Caco-2 (cell line): ENCODE measurements at places on chromosomes 3 and 15. TPM values are rescaled to one million over a fixed set of nuclear protein-coding genes. Genes with fewer than 3 reads are reported as not detected.

Gene TF
- 23.4 and 26.6 TPM in 2 replicates for total RNA-seq

Gene AMT
- total RNA-seq: 1.6 and 2.5 TPM in 2 replicates

Gene CCR8
- total RNA-seq: not detected in 2 replicates

Gene CYP1A2
- not detected in 2 replicates for total RNA-seq

Gene NEK10
- total RNA-seq: 0.30 and 0.39 TPM in 2 replicates

Gene SCG3
- total RNA-seq: not detected in 2 replicates

Gene DZIP1L
- total RNA-seq: 1.6 and 2.4 TPM in 2 replicates

Gene ARPP21
- not detected in 2 replicates for total RNA-seq

- no peak for DNase-seq
These were observed 35.0 kb downstream of the TM4SF4 start for GRCh38 chr3:149509526-149509925.

- DNase-seq: no peak
These were observed 43.7 kb upstream of the IGSF10 start for GRCh38 chr3:151504606-151505005.

GRCh38 chr15:68769702-68770101 lies 51.0 kb downstream of the ANP32A start:
- DNase-seq: no peak

DNA sequence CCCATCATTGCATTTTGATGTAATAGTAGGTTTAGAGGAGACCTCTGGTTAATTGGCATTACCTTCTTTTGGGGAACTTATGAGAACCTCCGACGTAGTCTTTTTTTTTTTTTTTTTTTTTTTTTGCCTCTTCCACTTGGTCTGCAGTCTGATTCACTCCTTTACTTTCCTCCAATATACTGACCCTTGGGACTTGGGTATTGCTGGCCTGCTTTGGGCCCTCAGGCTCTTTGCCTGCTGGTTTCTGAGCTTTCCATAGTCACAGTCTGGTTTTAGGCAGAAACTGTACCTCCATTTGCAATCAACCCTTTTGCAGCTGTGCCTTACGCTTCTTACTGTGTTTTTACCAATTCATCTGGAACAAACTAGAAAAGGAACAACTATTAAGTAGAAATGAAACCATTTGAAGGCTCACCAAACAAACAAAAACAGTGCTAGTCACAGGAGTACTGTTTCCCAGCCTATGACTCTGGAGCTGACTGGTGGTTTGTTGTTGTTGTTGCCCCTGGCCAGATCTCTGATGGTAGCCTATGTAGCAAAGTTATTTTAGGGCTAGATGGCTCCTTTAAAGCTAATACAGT lies 272.8 kb downstream of the BBX start:
- no peak for DNase-seq

GRCh38 chr3:99978221-99978620 lies 136.1 kb downstream of the FILIP1L start:
- DNase-seq: no peak

- DNase-seq: no peak
These were observed 6.1 kb upstream of the JMJD7 start for GRCh38 chr15:41821831-41822230.

DNA sequence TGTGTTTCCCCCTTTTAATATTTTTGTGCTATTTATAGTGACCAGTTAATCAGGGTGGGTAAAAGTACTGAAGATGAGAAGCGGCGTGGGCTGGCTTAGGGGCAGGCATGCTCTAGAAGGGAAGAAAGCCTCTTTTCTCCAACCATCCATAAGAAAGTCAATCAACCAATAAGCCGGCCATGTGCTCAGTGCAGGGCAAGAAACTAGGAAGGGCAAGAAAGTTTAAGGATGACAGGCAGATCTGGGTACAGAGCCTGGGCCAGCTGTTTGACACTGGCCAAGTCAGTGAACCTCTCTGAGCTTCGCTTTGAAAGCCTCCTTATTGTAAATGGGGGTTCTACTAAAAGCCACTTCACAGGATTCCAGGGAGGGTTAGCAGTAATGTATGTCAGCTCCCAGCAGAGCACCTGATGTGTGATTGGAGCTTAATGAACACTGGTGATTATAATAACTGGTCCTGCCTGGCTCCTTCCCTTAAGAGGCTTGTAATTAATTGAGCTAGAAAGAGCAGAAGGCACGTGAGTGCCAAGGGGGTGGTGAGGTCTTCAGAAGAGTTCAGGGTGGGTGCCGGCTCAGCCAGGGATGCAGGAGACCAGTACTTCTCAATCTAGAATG lies 5.7 kb upstream of the CHRNA3 start:
- DNase-seq: no peak

DNA sequence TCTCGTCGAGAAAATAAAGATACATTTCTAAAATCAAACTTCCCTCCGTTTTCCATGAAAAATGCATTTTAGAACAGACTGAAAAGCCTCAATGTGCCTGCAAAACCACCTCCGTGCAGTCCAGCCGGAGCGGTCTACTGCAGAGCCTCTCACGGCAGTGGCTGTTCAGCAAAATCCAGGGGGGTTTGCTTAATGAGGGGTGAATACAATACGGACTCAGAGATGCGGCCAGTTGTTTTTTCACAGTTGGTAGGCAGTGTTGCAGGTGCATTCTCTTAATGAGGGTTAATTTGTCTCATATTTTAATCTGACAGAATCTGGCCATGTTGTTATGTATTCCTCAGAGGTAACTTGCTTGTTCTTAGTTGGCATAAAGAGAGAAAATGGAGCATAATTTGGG lies 223.0 kb downstream of the EBLN2 start:
- no peak for DNase-seq

- no peak for DNase-seq
These were observed 422.5 kb downstream of the OCA2 start for GRCh38 chr15:27676647-27677046.

GRCh38 chr3:100104817-100105413 lies 9.4 kb downstream of the FILIP1L start:
- no peak for DNase-seq

GRCh38 chr15:70121624-70122302 lies 24.0 kb upstream of the TLE3 start:
- DNase-seq: no peak

DNA sequence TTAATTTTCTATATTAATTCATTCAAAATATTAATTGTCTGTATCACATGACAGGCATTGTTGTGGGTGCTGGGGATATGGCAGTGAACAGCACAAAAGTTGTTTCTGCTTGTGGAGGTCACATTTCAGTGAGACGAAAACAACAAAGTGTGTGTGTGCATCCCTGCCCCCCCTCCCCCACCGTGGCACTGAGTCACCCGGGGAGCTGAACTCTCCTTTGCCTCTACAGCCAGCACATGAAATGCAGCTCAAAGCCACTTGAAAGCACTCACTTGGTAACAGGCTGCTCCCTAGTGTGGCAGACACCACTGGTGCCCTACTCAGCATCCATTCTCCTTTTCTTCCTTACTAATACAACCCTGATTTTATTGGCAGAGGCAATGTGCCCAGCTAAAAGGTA lies 16.9 kb upstream of the SCAMP5 start:
- no peak for DNase-seq

DNA sequence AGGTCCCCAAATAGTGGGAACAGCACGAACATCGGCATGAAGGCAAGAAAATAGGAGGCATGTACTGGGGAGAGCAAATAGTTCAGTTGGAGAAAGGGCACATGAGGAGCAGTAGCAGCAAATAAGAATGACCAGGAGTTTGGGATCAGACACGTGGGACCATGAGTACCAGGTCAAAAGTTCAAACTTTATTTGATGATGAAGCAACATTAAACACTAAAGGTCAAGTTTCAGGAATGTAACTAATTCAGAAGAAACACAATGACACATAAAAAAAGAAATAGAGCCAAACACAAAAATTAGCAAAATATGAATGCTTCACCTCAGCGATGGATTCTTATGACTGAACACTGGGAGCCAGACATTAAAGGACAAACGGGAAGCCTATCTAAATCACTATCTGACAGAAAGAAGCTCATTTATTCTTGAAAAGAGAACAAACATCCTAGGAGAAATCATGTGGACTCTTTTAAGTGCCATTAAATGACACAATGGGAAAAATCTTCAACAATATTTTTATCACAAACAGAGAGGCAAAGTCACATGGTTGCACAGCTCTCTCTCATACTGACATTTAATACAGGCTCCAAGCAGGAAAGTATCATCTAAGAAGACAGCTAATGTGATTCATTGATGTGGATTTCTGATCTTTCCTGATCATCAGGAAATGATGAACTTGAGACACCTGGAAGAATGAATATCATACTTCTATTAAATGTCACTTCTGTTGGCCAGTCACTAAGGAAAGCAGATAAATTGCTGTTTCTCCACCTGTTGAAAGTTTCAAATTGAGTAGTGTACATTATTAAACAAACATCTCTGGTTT lies 216.9 kb upstream of the THBS1 start:
- DNase-seq: no peak

- no peak for DNase-seq
These were observed 29.8 kb upstream of the SLC25A36 start for GRCh38 chr3:140911822-140912221.

DNA sequence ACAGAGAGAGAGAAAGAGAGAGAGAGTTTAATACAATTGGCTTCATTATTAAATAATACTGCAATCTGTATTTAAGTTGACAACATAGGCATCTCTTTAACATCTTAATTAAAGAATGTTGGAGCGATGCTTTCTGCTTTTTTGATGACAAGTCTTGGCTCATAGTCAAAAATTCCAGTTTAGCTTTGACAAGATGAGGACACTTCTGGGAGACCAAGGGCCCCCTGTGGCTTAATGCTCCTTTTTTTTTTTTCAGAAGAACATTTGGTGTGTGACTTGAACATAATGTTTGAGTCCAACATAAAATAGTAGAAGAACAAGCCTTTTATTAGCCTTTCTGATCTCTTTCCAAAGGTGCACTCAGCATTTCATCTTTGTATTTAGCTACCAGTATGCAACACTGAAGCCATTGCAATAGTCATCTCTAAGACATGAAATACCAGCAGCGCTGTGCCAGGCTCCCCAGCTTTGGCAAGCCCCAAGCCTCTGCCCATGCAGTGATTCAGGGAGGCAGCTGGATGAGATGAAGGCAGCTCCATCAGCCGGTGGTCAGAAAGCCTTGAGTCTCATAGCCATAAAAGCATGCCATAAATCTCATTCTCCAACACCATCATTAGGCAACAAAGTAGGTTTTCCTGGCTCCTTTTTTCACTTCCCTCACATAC lies 349.4 kb upstream of the SEMA6D start:
- DNase-seq: no peak

GRCh38 chr3:16482770-16483531 lies 30.5 kb downstream of the RFTN1 start:
- DNase-seq: peak; percentile 55

- no peak for DNase-seq
These were observed 12.4 kb upstream of the EID1 start for GRCh38 chr15:48865370-48866079.

- no peak for DNase-seq
These were observed 15.0 kb upstream of the SEC22A start for GRCh38 chr3:123186695-123187094.

GRCh38 chr15:72147418-72147817 lies 29.2 kb downstream of the SENP8 start:
- no peak for DNase-seq

DNA sequence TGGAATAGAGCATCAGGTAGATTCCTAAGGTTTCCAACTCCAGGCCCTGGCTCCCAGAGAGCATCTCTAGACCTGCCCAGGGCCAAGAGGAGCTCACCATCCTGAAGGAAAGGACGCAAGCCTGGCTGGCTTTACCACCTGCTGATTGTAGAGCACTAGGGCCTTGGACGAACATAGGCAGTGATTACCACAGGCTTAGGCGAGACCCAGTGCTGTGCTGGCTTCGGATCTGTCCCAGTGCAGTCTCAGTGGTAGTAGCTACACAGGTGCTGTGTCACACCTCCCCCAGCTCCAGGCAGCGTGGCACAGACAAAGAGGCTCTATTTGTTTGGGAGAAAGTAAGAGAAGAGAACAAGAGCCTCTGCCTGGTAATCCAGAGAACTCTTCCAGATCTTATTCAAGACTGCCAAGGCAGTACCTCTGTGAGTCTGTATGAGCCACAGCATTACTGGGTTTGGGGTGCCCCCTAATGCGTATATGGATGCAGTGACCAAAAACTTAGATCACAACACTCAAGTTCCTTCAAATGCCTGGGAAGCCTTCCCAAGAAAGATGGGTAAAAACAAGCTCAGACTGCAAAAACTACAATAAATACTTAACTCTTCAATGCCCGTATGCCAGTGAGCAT lies 25.4 kb downstream of the ISG20 start:
- DNase-seq: no peak

DNA sequence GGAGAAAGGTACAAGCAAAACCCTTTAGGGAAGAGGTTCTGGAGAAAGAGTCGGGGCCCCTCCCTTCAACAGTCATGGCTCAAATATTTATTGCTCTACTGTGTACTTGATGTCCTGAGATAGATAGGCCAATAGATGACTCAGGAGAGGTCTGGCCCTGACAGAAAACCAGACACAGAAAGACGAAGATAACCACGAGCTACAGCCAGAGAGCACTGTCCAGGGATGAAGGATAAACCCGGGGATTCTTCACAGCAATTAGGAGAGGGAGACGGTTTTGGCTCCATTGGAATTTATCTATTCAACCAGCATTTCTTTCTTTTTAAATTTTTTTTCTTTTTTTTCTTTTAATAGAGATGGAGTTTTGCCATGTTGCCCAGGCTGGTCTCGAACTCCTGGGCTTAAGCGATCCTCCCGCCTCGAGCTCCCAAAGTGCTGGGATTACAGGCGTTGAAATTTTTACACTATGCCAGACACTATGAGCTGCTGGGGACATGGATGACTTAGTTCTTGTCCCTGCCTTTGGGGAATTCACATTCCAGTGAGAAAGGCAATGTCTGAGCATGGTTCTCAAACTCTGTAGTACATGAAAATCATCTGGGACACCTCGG lies 4.6 kb upstream of the CIDEC start:
- DNase-seq: peak; percentile 83
